ENCODE measurements at places on chromosomes 5 and 9.

DNA sequence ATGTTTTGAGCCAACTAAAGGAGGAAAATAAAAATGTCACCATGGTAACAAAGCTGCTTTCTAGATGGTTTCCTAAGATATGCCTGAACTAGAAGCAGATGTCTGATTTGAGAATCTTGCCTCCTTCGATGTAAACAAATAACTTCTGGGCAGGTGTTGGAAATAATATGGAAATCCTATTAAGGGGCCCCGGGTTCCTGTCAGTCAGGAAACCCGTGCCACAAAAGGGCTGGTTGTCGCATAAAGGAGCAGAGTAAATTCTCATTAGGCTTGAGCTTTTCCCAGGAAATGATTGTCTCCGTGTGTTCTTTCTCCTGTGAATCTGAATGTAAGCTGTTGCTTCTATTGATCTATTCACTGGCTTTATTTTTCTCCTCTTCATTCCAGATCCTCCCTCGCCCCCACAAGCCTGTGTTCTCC is 90.8 kb downstream of the TLE4 start:
- peak; percentile 60 for DNase-seq

DNA sequence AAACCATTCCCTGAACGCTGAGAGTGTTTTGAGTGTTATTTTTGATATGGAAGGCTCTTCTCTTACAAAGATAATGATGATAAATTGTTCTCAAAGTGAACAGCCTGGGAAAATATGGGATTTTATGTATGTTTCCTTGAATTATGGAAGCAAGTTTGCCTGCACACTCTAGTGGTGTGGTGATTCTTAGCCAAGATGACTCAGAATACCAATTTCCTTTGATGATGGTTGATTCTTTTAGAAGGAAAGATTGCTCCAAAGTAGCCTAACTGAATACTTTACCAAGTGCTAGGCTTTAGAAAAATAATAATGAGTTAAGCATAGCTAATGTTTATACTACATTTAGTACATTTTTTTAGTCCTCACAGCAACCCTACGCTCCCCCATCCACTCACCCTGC is 243.4 kb downstream of the EBF1 start:
- no peak for DNase-seq

- no peak for DNase-seq
These were observed 6.9 kb downstream of the FAM163B start for GRCh38 chr9:133602277-133602676.

DNA sequence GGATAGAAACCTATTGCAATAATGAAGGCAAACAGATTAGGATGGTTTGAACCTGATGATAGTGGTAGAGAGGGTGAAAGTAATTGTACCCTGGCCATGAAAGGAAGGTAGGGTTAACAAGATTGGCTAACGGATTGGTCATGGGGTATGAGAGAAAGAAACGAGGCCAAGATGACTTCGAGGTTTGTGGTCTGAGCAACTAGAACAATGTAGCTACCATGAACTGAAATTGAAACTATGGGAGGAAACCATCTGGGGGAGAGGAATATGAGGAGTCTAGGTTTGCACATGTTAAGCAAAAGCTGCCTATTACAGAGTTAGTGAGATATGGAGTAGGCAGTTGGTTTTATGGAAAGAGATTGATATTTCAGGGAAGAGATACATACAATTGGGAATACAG is 406.0 kb downstream of the PRELID2 start:
- DNase-seq = no peak

- peak; percentile 87 for DNase-seq
These were observed 210.9 kb downstream of the FRMD3 start for GRCh38 chr9:83327323-83327722.

- DNase-seq = peak; percentile 25
These were observed 75.4 kb downstream of the NFIB start for GRCh38 chr9:14238518-14238917.

- DNase-seq = peak; percentile 76
These were observed 12.2 kb upstream of the OR13J1 start for GRCh38 chr9:35882263-35882848.

- DNase-seq = peak; percentile 26
These were observed 513 bp downstream of the FAM193B start for GRCh38 chr5:177553671-177554429.

GRCh38 chr9:94056442-94056974 is 27.8 kb upstream of the PTPDC1 start:
- peak; percentile 94 for DNase-seq

All from EH (cell line).